ENCODE measurements at places on chromosomes 1 and 21. TPM values are rescaled to one million over a fixed set of nuclear protein-coding genes. Genes with fewer than 3 reads are reported as not detected.
A peak's percentile ranks its signal among the peaks of the same experiment; 100 is the strongest.

Gene FAM72C
- total RNA-seq = not detected

Gene DHX9
- 132 TPM for total RNA-seq

DNA sequence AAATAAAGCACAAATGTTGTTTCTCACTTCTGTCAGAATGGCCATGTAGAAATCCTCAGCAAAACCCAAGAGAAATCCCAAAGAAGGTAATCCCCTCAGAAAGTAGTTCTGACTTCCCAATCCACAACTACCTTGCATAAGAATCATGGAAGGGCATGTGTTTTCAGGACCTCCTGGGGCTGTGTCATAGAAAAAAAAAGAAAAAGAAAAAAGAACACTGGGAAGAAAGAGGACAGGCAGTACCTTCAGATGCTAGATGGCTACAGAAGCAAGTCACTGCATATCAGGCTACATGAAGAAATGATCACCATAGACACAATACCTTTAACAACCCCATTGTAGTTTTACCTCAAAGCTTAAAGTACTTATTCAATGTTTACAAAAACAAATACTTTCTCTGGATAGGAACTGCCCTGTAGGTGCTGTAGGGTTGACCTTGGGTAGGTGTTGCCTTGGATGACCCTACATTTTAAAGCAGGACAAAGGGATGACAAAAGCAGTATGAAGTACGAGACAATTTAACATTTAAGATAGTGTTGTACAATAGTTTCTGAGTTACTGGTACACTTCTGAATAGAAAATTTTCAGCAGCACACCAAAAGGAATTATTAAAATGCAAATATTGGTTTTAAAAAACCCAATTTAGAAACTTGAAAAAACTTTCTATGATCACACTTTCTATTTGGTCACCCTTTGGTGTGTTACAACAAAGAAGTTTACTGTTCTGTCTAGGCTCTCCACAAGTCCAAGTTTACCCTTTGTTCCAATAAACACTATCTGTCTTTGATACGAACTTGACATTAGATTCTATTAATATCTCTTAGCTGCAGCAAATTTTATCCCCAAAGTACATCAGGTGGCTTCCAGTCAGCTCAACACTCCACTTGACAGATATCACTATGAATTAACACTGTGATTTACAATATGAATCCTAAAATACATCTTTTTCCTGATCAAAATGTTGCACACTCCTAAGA lies 5.0 kb downstream of the TRIT1 start:
- H3K27me3 ChIP-seq = no peaks in the 10 kb centered on the region
- H3K4me3 ChIP-seq = no peak overlapping the region
- no peaks in the 10 kb centered on the region for H3K36me3 ChIP-seq
- no peak for DNase-seq
- peaks cover 21% of the 10 kb centered on the region for H3K4me1 ChIP-seq
- H3K27ac ChIP-seq = peak overlapping the region; percentile 28

DNA sequence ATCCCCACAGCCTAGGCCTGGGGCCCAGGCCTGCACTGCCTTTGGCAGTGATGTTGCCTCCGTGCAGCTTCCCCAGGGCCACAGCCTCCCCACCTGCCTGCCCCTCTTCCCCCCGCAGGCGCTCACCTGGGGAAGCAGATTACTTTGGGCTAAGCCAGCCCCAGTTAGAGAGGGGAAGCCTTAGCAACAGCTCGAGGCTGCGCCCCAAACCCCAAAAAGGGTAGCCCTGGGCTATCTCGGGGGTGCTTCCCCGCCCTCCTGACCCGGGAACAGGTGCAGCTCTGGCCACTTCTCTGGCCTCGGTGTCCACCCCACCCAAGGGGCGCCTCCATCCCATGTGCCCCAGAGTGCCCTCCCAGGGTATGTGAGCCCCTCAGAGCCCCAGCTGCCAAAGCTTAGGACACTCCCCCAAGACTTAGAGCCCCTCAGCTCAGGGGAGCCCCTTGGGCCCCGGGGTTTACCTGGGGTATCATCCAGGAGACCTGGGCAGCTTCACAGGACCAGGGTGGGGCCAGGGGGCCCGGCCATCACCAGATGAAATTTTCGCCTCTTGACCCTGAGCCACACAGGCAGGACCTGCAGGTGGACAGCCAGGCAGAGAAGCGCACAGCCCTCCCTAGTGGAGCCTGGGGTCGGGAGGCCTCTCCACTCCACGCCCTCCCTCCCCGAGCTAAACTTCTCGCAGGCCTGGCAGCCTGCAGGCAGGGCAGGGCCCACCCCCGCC lies 3.3 kb upstream of the TTC34 start:
- no peaks in the 10 kb centered on the region for H3K4me1 ChIP-seq
- H3K4me3 ChIP-seq = no peak overlapping the region
- peaks cover 48% of the 10 kb centered on the region for H3K27me3 ChIP-seq
- DNase-seq = no peak
- no peaks in the 10 kb centered on the region for H3K36me3 ChIP-seq
- H3K27ac ChIP-seq = no peak overlapping the region

Gene CELA2B
- not detected for total RNA-seq

Data from stomach (tissue), 19 donors.